Astrocyte of the spinal cord (primary cell): ENCODE measurements at places on chromosomes 11 and 22.

DNA sequence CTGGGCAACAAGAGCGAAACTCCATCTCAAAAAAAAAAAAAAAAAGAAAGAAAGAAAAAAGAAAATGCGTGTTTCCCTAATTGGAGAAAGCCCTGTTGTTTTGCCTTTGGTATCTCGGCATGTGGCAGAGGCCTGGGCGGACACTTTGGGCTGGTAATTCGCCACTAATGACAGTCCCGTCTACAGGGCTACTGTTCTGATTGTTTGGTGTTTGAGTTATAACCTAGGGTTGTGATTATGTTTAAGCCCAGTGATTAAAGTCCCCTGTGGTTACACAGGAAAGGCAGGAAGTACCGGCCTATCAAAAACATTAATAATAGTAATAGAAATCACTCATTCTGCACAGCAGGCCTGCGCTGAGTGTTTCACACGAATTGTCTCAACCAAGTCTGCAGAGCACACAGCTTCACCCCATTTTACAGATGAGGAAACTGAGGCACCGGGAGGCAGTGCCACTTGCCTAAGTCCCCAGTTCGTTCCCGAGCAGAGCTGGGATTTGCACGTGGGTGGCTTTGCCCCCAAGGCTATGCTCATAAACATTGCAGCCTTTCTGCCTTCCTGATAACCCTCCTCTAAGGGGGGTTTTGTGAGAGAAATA is 39.1 kb upstream of the GRAMD4 start:
- no peak for DNase-seq

DNA sequence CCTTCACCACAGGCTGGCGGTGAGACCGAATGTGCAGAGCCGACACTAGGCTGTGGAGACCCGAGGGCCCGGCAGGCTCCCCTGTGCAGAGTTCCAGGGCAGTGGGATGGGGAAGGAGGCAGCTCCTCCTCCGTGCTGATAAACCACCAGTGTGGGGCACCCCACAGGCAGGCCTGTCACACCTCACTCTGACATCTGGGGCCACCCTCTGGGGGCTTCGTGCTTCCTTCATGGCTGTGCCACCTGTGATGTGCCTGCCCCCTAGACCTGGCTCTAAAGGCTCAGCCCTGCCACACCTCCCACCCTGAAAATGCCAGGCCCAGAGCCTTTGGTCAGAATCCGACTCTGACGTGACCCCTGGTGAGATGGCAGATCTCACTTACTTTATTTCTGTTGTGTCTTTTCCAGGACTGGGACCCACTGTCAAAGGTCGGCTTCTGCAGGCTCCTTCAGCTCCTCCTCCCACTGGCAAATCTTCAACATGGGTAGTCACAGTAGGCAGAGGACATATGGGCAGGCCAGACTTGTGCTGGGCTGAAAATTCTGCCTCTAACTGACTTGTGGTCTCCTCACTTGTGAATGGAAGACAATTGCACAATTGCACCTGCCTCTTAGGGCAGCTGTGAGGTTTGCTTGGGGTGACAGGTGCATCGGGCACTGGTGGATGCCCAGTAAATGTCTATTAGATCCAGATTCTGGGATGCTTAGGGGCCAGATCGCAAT is 46.2 kb upstream of the TSKU start:
- no peak for DNase-seq

DNA sequence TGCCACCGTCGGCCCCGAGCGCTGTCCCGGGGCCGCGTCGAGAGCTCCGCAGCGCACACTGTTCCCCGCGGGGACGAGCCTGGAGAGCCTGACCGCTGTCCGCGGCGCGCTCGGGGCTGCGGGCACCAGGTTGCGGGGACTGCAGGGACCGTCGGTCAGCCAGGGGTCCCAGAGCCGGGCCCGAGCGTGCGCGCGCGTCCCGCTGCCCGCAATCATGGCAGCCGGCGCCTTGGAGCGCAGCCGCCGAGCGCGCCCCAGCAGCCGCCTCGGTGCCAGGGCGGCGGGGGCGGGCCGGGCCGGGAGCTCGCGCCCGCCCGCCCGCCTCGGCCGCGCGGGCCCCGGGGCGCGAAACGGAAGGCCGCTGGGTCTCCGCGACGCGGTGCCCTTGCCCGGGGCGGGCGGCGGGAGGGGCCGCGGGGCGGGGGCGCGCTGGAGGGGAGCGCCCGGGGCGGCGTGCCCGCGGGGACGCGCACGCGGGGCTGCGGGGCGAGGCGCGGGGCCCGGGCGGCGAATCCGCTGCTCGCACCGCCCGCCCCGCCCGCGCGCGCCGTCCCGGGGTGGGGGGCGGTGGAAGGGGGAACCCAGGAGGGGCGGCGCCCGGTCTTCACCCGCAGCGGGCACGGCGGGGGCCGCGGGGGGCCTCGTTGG is 79.4 kb upstream of the PPARA start:
- peak; percentile 38 for DNase-seq

GRCh38 chr11:363948-364761 is 5.1 kb upstream of the B4GALNT4 start:
- no peak for DNase-seq

DNA sequence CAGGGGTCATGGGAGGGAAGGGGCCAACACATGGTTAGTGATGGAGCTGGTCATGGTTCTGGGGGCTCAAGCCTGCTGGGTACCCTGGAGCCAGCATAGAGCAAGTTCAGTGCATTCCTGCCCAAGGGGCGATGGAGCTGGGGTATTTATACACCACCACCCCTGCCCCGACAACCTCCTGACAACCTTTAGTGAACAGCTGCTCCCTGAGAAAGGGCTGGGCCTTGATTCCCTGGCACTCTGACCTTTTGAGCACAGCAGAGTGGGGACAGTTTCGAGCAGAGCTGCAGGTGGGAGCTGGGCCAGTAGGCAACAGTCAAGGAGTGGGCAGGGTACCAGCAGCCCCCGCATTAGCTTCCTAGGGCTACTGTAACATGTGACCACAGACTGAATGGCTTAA is 6.0 kb downstream of the PARVG start:
- no peak for DNase-seq

DNA sequence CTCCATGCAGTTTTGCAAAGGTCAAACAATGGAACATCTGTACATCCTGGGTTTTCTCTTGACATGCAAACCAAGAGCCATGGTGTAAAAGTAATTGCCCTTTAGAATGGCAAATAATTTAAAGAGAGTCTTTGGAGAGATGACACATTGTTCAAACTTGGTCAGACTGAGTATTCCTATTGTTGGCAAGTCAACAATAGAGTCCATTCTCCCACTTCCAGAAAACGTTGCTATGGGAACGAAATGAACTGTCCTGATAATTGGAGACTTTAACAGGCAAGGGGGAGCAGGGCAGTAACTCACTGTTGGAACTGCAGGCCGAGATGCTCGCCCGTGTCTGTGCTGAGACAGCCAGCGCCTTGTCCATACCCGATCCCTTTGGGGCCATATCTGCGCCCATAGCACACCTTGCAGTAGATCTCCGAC is 13.9 kb downstream of the CSRP3 start:
- DNase-seq = no peak

DNA sequence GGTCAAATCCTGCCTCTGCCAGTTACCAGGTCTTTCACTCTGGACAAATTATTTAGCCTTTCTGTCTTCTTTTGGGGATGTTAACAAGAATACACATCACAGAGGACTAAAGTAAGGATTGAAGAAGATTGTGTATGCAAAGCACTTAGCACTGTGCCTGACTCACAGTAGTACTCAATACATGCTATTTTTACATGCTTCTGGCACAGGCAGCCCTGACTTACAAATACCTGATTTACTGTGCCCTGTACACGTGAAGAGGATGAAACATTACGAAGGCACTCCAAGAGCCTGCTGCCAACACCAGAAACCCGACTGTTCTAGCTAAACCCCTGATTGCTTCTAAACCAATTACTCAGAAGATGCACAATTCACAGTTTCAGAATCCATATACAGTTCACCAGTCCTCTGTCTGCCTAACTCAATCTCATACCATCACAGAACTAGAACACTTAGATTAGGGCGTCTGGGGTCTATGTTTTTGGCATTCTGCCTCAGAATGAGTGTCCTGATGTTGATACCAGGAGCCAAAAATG is 300.9 kb upstream of the DDI1 start:
- no peak for DNase-seq

- peak; percentile 20 for DNase-seq
Measured at GRCh38 chr22:45807156-45807915, 135.7 kb downstream of the ATXN10 start.

DNA sequence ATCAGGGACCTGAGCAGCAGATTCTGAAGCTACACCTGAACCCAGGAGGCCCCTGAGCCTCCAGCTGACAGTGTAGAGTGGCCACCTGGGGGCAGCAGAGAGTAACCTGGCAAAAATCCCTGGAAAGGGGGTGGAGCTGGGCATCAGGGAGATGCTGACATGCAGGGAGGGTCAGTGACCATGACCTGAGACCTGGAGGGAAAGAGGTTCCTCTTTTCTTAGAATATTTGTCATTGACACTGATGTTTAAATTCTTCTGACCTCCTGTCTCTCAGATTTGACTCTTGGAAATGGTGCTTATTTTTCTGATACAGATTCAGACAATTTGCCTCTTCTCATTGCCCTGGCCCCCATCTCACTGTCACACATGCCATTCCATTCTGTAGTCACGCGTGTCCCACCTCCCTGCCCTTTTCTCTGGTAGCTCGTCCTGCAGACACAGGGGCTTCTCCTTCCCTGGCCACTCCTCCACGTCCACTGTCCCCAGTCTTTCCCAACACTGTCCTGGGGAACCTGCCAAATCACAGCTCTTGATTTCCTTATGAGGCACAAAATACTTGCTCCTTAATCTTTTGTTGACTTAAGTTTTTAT is 117.2 kb upstream of the IGLL5 start:
- peak; percentile 4 for DNase-seq

DNA sequence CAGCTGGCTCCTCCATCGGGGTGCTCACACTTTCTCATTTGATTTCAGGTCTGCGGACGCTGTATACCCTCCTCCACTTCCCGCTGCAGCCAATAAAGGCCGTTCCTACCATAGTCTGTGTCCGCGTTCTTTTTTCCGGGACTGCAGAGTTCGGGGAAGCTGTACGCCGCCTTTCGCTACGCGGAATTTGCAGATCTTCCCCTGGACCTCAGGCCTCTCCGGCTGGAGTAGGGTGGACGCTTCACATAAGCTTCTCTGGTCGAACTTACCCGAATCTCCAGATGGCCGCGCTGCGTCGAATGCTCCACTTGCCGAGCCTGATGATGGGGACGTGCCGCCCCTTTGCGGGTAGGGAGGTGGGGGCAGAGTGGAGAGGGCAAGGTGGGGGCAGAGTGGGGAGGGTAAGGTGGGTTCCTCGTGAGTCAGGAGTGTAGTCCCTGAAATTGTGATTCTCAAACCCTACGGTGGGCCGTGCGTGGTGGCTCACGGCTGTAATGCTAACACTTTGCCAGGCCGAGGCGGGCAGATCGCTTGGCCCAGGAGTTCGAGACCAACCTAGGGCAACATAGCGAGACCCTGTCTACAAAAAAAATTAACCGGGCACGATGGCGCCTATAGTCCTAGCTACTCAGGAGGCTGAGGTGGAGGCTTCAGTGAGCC is 617 bp downstream of the CSKMT start:
- DNase-seq = peak; percentile 77

- DNase-seq = no peak
Measured at GRCh38 chr11:57162179-57162898, 19.4 kb upstream of the LRRC55 start.

GRCh38 chr11:27008811-27009535 is 15.1 kb downstream of the FIBIN start:
- no peak for DNase-seq

DNA sequence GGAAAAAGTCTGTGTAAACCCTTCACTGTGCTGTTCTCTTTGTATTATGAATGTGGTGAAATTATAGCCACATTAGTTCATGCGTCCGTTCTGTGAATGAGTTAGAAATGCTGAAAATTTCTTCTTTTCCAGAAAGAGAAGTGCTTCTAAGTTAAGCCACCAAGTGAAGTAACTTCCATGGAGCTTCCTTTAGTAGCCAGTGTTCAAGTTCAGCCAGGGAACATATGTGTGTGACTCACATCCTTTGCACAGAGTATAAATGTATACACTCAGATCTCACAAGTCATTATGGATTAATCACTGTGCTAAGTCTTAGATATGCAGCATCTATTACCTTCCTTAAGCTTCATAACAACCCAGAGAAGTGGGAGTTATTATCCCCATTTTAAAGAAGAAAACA is 3.1 kb upstream of the MMP8 start:
- peak; percentile 58 for DNase-seq

- no peak for DNase-seq
Measured at GRCh38 chr11:60370811-60371298, 7.5 kb upstream of the MS4A7 start.

GRCh38 chr11:131064373-131064991 is 148.2 kb upstream of the SNX19 start:
- DNase-seq = peak; percentile 56

DNA sequence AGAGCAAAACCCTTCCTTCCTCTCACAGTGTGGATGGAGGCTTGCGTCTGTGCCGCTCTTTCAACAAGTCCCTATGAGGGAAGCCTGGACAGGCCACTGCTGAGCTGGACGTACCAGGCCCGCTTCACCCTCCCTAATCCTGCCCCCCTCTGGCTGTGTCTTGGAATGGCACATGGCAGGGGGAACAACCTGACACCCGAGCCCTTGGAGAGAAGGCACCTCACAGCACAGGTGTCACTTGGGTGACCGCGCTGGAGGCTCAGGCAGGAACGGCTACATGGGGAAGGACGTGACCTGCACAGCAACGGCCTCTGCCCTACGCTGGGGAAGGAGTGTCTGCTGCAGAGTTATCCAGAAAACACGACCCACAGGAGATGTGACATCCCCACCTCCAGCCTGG is 11.0 kb downstream of the CARS1 start:
- no peak for DNase-seq

GRCh38 chr11:86636275-86636674 is 36.1 kb downstream of the ME3 start:
- no peak for DNase-seq

GRCh38 chr11:66432597-66432996 is 6.1 kb downstream of the MRPL11 start:
- no peak for DNase-seq

DNA sequence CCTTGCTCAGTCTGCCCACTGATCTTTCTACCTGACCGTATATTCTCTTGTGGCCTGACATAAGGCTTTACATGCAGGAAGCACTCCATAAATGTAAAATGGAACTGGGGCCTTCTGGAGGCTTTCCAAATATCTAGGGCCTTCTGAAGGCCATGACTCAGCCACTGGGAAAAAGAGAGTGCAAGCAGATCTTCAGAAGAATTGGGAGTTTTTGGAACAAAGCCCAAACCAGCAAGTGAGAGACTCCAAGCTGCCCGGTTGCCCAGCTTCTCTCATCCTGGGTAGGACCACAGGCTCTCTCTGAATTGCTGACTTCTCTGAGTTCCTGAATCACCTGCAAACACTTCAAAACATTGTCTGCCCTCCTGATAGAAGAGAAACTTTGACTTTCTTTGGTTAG is 107.9 kb upstream of the BMAL1 start:
- peak; percentile 91 for DNase-seq

GRCh38 chr11:134612140-134613030 is 200.3 kb upstream of the B3GAT1 start:
- DNase-seq = no peak

DNA sequence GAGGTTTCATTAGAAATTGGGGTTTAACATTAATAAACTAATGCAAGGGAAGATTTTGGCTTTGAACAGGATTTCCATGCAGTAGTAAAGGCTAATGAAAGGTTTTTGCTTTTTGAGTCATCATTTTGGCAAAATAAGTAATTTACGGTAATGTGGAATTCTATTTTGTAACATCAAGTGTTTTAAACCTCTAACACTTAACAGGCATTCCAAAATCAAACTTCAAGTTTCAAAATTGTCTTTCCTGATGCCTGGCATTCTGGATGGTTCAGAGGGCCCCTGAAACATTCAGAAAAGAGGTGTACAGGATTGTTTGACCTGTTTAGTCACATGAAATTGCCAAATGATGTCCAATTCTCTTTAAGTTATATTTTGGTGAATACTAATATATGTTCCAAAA is 90.4 kb upstream of the GNAZ start:
- DNase-seq = no peak

- DNase-seq = no peak
Measured at GRCh38 chr11:66181632-66182315, 86.7 kb upstream of the RAB1B start.
